ENCODE measurements at places on chromosomes 12 and 14.

GRCh38 chr12:94817695-94818075, 167.3 kb upstream of the TMCC3 start:
- DNase-seq = no peak

GRCh38 chr12:98594050-98594835, 757 bp downstream of the SLC25A3 start:
- peak; percentile 12 for DNase-seq

GRCh38 chr14:20857630-20858261, 33.4 kb upstream of the RNASE3 start:
- peak; percentile 27 for DNase-seq

GRCh38 chr14:87306409-87307168, 686.4 kb downstream of the GALC start:
- DNase-seq = no peak

All from mammary epithelial cell (primary cell).